Kidney (tissue), 22 donors: ENCODE measurements at places on chromosomes 16 and 17.

DNA sequence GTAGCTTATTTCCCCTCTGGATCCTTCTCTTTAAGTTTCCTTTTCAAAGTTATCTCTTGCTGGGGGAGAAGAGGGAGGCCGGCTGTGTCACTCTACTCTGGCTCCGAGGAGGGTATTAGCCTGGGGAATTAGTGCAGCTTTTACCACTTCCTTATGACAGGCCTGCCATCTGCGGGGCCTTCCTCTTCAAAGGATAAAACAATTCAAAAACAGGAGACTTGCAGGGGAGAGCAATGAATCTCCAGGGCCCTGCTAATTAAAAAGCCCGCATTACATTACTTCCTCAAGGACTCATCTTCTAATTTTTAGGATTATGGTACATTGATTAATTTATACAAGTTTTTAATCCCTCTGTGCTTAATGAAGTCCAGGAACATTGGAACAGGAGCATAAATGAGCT, 190.9 kb upstream of the CDH5 start:
- no peak for DNase-seq
- no peaks in the 10 kb centered on the region for H3K27me3 ChIP-seq
- H3K4me3 ChIP-seq: no peak overlapping the region
- H3K36me3 ChIP-seq: no peaks in the 10 kb centered on the region

GRCh38 chr17:8272421-8272820, 16.0 kb upstream of the RANGRF start:
- H3K36me3 ChIP-seq: no peaks in the 10 kb centered on the region
- H3K4me1 ChIP-seq: no peaks in the 10 kb centered on the region
- no peak overlapping the region for H3K4me3 ChIP-seq
- H3K27me3 ChIP-seq: no peaks in the 10 kb centered on the region

DNA sequence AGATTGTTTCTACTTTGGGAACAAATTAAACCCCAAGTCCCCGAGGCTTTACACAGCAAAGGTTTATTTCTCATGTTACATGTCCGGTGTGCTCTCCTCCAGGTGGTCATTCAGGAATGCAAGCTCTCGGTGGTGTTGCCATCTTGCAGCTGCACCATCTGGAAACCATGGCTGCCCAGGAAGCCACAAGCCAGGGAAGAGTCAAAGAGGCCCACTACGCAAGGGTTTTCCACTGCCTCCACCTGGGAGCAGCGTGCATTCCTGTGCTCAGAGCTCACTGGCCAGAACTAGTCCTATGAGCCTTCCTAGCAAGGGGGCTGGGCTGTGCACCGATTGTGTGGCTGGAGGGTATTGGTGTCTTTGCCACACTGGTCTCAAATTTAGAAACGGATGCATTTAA, 128.8 kb upstream of the FOXF1 start:
- no peak overlapping the region for H3K4me3 ChIP-seq
- H3K27ac ChIP-seq: no peak overlapping the region
- no peaks in the 10 kb centered on the region for H3K36me3 ChIP-seq
- DNase-seq: no peak
- H3K27me3 ChIP-seq: no peaks in the 10 kb centered on the region

GRCh38 chr16:85279825-85280545, 167.7 kb upstream of the CIBAR2 start:
- no peak overlapping the region for H3K27ac ChIP-seq
- H3K27me3 ChIP-seq: no peaks in the 10 kb centered on the region
- no peak overlapping the region for H3K4me3 ChIP-seq
- no peaks in the 10 kb centered on the region for H3K36me3 ChIP-seq
- no peaks in the 10 kb centered on the region for H3K4me1 ChIP-seq
- peak; percentile 75 for DNase-seq

GRCh38 chr16:546909-547770, 13.1 kb upstream of the PRR35 start:
- peak; percentile 90 for DNase-seq
- no peak overlapping the region for H3K27ac ChIP-seq
- no peaks in the 10 kb centered on the region for H3K36me3 ChIP-seq

- DNase-seq: no peak
- H3K4me3 ChIP-seq: no peak overlapping the region
- no peaks in the 10 kb centered on the region for H3K27me3 ChIP-seq
- H3K36me3 ChIP-seq: no peaks in the 10 kb centered on the region
Measured at GRCh38 chr16:83109490-83110125, 482.8 kb downstream of the CDH13 start.

DNA sequence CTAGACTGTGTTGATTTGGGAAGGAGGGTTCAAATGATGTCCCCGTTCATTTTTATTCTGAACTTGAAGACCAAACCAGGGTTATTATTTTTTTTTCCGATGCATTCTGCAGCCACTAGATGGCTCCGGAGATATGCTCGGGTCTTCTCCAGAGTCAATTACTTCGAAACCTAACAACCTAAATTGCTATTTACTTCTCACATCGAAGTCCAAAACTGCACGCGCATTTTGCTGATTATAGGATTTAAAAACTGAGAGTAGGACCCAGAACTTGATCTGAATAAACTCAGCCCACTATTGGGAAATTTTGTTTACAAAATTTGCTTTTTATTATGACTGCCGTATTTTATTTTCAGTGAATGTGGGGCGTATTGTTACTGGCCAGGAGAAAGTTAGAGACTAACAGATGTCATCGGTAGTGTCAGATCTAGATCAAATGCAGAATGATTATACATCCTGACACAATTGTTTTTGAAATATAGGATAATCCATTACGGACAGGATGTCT, 263.8 kb downstream of the HS3ST3A1 start:
- H3K27ac ChIP-seq: no peak overlapping the region
- no peaks in the 10 kb centered on the region for H3K27me3 ChIP-seq
- peak; percentile 80 for DNase-seq
- no peaks in the 10 kb centered on the region for H3K4me1 ChIP-seq

- no peak overlapping the region for H3K27ac ChIP-seq
- H3K4me1 ChIP-seq: no peaks in the 10 kb centered on the region
- no peaks in the 10 kb centered on the region for H3K36me3 ChIP-seq
- H3K27me3 ChIP-seq: no peaks in the 10 kb centered on the region
- no peak for DNase-seq
Measured at GRCh38 chr16:25020112-25020631, 5.0 kb upstream of the ARHGAP17 start.

DNA sequence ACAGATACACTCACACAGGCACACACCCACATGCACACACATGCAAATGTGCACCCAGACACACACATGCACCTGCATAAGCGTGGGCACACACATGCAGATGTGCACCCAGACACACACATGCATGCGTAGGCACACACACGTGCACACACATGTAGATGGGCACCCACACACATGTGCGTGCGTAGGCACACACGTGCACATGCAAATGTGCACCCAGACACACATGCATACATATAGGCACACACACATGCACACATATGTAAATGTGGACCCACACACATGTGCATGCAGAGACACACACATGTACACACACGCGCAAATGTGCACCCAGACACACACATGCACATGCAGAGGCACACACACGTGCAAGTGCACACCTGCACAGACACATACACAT, 60.3 kb downstream of the MRM1 start:
- DNase-seq: no peak
- H3K27ac ChIP-seq: no peak overlapping the region
- peaks cover 5% of the 10 kb centered on the region for H3K27me3 ChIP-seq
- no peaks in the 10 kb centered on the region for H3K4me1 ChIP-seq

- H3K4me3 ChIP-seq: no peak overlapping the region
- peaks cover 8% of the 10 kb centered on the region for H3K4me1 ChIP-seq
- no peaks in the 10 kb centered on the region for H3K27me3 ChIP-seq
- no peak for DNase-seq
- peaks cover 16% of the 10 kb centered on the region for H3K36me3 ChIP-seq
Measured at GRCh38 chr17:28925912-28926365, 23.1 kb upstream of the DHRS13 start.

- H3K4me1 ChIP-seq: no peaks in the 10 kb centered on the region
- no peaks in the 10 kb centered on the region for H3K27me3 ChIP-seq
Measured at GRCh38 chr16:56947604-56947995, 14.2 kb upstream of the CETP start.

- H3K4me3 ChIP-seq: no peak overlapping the region
- no peak for DNase-seq
- H3K36me3 ChIP-seq: no peaks in the 10 kb centered on the region
- no peaks in the 10 kb centered on the region for H3K4me1 ChIP-seq
- H3K27me3 ChIP-seq: no peaks in the 10 kb centered on the region
Measured at GRCh38 chr17:71315568-71315967, 805.3 kb upstream of the SOX9 start.

- H3K4me3 ChIP-seq: no peak overlapping the region
- peaks cover 31% of the 10 kb centered on the region for H3K4me1 ChIP-seq
- no peak overlapping the region for H3K27ac ChIP-seq
- DNase-seq: peak; percentile 52
- H3K36me3 ChIP-seq: no peaks in the 10 kb centered on the region
Measured at GRCh38 chr17:18319604-18320256, 4.6 kb downstream of the SMCR8 start.

GRCh38 chr17:34710226-34710625, 130.8 kb downstream of the TMEM132E start:
- H3K4me3 ChIP-seq: no peak overlapping the region
- no peaks in the 10 kb centered on the region for H3K36me3 ChIP-seq
- H3K27me3 ChIP-seq: no peaks in the 10 kb centered on the region
- no peak for DNase-seq

GRCh38 chr17:50787106-50787505, 19.8 kb upstream of the ANKRD40CL start:
- H3K36me3 ChIP-seq: no peaks in the 10 kb centered on the region
- H3K27me3 ChIP-seq: no peaks in the 10 kb centered on the region
- H3K4me1 ChIP-seq: no peaks in the 10 kb centered on the region
- no peak overlapping the region for H3K4me3 ChIP-seq

DNA sequence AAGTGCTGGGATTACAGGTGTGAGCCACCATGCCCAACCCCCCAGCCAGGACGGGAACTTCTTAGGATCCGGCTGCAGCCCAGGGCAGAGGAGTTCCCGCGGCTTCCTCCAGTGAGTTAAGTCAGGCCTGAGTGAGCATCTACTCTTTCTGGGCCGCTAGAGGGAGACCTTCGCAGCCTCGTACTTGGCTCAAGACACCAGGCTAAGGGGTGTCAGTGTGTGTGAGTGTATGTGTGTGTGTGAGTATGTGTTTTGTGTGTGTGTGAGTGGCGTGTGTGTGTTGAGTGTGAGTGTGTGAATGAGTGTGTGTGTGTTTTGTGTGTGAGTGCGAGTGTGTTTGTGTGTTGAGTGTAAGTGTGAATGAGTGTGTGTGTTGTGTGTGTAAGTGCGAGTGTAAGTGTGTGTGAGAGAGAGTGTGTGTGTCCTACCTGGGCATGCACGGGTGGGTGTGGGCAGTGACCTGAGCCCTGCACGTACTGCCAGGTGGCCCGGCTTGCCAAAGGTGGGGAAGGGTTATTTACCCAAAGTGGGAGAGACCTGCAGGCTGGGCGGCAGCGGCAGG, 58.5 kb downstream of the TMEM235 start:
- no peak overlapping the region for H3K4me3 ChIP-seq
- no peak overlapping the region for H3K27ac ChIP-seq
- no peaks in the 10 kb centered on the region for H3K36me3 ChIP-seq
- no peaks in the 10 kb centered on the region for H3K4me1 ChIP-seq
- peak; percentile 95 for DNase-seq

DNA sequence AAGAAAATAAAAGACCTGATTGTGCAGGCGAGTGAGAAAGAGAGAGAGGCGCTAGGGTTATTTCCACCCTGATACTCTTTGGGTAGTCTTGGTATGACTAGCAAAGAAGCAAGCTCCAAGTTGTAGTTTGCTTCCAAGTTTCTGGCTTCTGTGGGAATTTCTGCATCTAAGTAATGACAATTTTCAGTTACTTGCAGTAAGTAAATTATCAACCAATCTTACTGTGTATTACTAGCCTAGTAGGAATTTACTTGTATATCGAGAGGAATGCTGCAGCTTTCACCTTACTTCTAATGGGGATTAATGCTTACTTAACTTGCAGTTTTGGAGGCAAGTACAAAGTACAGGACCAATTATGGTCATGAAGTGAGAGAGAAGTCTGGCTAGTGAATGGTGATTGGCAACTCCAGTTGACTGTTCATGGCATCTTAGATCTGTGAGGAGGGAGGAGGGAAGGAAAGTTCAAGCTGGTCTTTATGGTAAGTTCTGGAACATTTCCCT, 31.9 kb downstream of the TENT4B start:
- H3K4me1 ChIP-seq: peaks cover 6% of the 10 kb centered on the region
- peak overlapping the region; percentile 79 for H3K27ac ChIP-seq
- H3K4me3 ChIP-seq: no peak overlapping the region
- DNase-seq: peak; percentile 76

GRCh38 chr16:3717235-3718018, at the start of gene TRAP1:
TRAP1 (minus strand) TSS chr16:3717524; CDS start chr16:3717508, 16 bp downstream.
- H3K36me3 ChIP-seq: no peaks in the 10 kb centered on the region
- peak; percentile 96 for DNase-seq
- H3K4me1 ChIP-seq: no peaks in the 10 kb centered on the region
- peak within 1 kb of the TSS; percentile 82 for H3K4me3 ChIP-seq

DNA sequence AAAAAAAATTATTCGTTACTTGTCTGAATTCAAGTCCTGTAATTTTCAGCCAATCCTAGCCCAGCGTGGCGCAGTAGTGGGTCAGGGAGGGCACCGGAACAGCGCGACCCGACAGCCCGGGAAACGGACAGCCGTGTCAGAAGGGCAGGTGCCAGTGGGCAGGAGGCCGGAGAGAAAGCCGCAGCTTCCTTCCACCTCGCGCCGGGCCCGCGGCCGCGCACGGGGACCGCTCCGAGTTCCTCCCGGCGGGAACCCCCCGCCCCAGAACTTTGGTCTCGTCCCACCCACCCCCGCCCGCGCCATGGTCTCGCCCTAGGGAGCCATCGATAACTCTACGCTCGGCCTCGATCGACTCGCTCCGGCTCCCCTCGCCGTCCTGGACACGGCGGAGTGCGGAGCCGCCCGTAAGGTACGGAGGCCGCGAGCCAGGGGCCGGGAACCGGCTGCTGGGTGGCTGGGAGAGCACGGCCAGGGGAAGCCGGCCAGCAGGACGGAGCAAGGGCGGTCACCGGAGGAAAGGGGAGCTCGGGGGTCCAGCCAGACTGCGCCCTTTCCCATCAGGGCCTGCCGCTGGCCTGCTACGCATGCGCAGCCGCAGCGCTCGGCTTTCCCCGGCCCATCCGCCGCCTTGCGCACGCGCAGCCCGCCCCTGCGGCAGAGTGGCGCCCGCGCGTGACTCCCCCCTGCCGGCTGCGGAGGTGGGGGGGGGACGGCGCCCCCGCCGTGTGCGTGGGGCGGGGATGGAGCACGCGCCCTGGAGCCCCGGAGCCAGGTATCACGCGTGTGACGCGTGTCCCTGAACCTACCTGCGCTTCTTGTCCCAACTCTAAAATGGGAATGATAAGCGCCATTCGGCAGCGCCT, at the start of gene MLST8:
Gene MLST8 (plus strand): TSS at position 351 of the 863 bp plus-strand sequence. CDS start 632 bp downstream, outside the sequence.
- no peaks in the 10 kb centered on the region for H3K27me3 ChIP-seq
- H3K4me3 ChIP-seq: peak within 1 kb of the TSS; percentile 92
- H3K27ac ChIP-seq: peak within 1 kb of the TSS; percentile 98
- H3K4me1 ChIP-seq: peaks cover 10% of the 10 kb centered on the region
- peaks cover 4% of the 10 kb centered on the region for H3K36me3 ChIP-seq

GRCh38 chr16:23739516-23739915, 15.3 kb upstream of the CHP2 start:
- no peak for DNase-seq
- H3K36me3 ChIP-seq: no peaks in the 10 kb centered on the region
- H3K27ac ChIP-seq: no peak overlapping the region
- no peaks in the 10 kb centered on the region for H3K27me3 ChIP-seq
